ENCODE measurements at places on chromosomes 4 and X. TPM values are rescaled to one million over a fixed set of nuclear protein-coding genes. Genes with fewer than 3 reads are reported as not detected.
A peak's percentile ranks its signal among the peaks of the same experiment; 100 is the strongest.

GRCh38 chr4:88722276-88722780 lies 24.7 kb upstream of the NAP1L5 start:
- no peak for ATAC-seq
- H3K4me1 ChIP-seq: no peaks in the 10 kb centered on the region
- no peak overlapping the region for H3K4me3 ChIP-seq
- H3K27ac ChIP-seq: no peak overlapping the region
- H3K36me3 ChIP-seq: peaks cover 95% of the 10 kb centered on the region
- H3K27me3 ChIP-seq: no peaks in the 10 kb centered on the region

GRCh38 chr4:53113431-53114225 lies 251.5 kb downstream of the RASL11B start:
- peak; percentile 99 for ATAC-seq
- H3K4me1 ChIP-seq: no peaks in the 10 kb centered on the region
- H3K36me3 ChIP-seq: peaks cover 6% of the 10 kb centered on the region
- H3K27ac ChIP-seq: peak overlapping the region; percentile 67
- H3K4me3 ChIP-seq: peak overlapping the region; percentile 29

GRCh38 chr4:38982361-38983095 lies 49.7 kb downstream of the TMEM156 start:
- H3K4me1 ChIP-seq: peaks cover 52% of the 10 kb centered on the region
- H3K27me3 ChIP-seq: no peaks in the 10 kb centered on the region
- H3K27ac ChIP-seq: peak overlapping the region; percentile 83

- H3K4me1 ChIP-seq: no peaks in the 10 kb centered on the region
- ATAC-seq: no peak
- H3K27me3 ChIP-seq: no peaks in the 10 kb centered on the region
- no peak overlapping the region for H3K27ac ChIP-seq
- no peak overlapping the region for H3K4me3 ChIP-seq
These were observed 183.5 kb upstream of the GALNTL6 start for GRCh38 chr4:171629737-171630136.

Gene ETDB
- total RNA-seq: not detected

DNA sequence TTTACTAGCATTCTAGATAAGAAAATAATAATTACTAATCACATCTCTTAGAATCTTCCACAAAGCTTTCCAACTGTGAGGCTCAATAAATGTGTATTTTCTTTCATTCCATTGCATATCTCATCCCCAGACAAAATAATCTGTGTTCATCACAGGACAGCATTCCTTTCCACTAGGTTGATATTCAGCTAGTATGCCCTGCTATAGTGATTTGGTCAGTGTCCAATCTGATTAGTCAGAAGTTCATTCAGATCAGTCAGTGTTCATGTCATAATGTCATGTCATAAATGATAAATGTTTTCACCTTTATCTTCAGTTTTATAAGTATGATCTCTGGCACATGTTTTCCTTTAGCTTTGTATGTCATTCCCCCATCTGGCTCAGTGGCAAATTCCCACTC lies 611.4 kb downstream of the KCTD8 start:
- H3K36me3 ChIP-seq: no peaks in the 10 kb centered on the region
- H3K27ac ChIP-seq: no peak overlapping the region
- no peak for ATAC-seq
- no peaks in the 10 kb centered on the region for H3K27me3 ChIP-seq
- no peak overlapping the region for H3K4me3 ChIP-seq

Gene CXCL6
- not detected for total RNA-seq

GRCh38 chrX:57329008-57329407 lies 42.5 kb downstream of the FAAH2 start:
- no peaks in the 10 kb centered on the region for H3K27me3 ChIP-seq
- H3K4me3 ChIP-seq: no peak overlapping the region
- H3K27ac ChIP-seq: no peak overlapping the region
- no peaks in the 10 kb centered on the region for H3K4me1 ChIP-seq

Gene VCX2
- not detected for total RNA-seq

DNA sequence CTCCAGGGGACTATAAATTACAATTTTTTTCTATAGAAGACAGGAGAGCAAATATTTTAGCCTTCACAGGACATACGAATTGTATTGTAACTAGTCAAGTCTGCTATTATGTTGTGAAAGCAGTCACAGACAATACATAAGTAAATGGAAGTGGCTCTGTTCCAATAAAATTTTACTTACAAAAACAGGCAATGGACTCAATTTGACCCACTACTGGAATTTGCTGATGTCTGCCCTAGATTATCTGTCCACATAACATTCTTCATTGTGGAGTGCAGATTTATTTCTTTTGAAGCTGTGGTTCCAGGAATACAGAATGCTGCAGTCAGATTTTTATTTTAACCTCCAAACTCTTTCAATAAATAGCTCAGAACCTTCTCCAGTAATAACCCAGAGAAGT lies 330.3 kb downstream of the PPP4R3C start:
- no peaks in the 10 kb centered on the region for H3K27me3 ChIP-seq
- ATAC-seq: no peak
- no peaks in the 10 kb centered on the region for H3K4me1 ChIP-seq
- no peaks in the 10 kb centered on the region for H3K36me3 ChIP-seq
- no peak overlapping the region for H3K27ac ChIP-seq

Gene PLXNA3
- 67.8 TPM for total RNA-seq

DNA sequence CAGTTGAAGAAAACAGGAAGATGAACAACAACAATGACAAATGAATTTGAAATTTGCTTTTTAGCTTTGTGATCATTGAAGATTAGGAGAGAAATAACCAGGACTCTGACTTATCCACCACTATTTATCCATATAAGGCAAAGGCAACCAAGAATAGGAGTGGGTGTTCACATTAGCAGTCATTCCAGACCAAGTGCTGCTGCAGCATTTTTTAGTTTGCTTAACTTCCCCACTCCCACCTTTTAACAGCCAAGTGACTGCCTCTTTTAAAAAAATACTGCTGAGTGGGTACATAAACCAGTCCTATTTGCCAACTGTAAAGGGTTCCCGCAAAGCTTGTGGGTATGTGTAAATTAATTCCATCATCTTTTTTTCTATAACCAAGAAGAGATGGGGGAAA lies 230.9 kb downstream of the IQCM start:
- no peak for ATAC-seq
- no peaks in the 10 kb centered on the region for H3K36me3 ChIP-seq
- no peak overlapping the region for H3K27ac ChIP-seq
- no peaks in the 10 kb centered on the region for H3K27me3 ChIP-seq

DNA sequence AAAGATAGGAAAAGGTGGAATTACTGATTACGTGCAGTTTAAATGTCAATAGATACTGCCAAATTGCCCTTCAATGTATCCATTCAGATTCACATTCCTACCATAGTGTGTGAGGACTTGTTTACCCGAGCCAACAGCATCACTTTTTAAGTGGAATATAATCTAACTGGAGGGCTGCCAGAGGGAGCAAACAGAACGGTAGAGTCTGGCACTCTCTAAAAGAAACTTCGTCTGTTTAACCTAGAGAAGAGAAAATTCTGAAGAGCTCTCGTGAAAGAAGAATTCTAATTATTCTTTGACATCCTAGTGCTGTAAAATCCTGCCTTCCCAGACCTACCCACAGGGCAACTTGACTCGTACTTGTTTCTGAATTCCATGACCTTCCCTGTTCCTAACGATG lies 23.2 kb downstream of the SMIM43 start:
- H3K4me1 ChIP-seq: no peaks in the 10 kb centered on the region
- peaks cover 11% of the 10 kb centered on the region for H3K27me3 ChIP-seq
- no peak for ATAC-seq
- no peak overlapping the region for H3K4me3 ChIP-seq
- no peaks in the 10 kb centered on the region for H3K36me3 ChIP-seq

GRCh38 chrX:118521435-118521834 lies 25.8 kb downstream of the DOCK11 start:
- H3K4me1 ChIP-seq: peaks cover 35% of the 10 kb centered on the region
- peaks cover 10% of the 10 kb centered on the region for H3K36me3 ChIP-seq
- no peak for ATAC-seq
- no peaks in the 10 kb centered on the region for H3K27me3 ChIP-seq
- peak overlapping the region; percentile 86 for H3K4me3 ChIP-seq
- H3K27ac ChIP-seq: peak overlapping the region; percentile 77

- no peak for ATAC-seq
- no peaks in the 10 kb centered on the region for H3K36me3 ChIP-seq
- H3K27me3 ChIP-seq: no peaks in the 10 kb centered on the region
- H3K4me3 ChIP-seq: no peak overlapping the region
These were observed 1080.9 kb downstream of the FAT4 start for GRCh38 chr4:126395664-126396063.

- peaks cover 4% of the 10 kb centered on the region for H3K36me3 ChIP-seq
- H3K27me3 ChIP-seq: peaks cover 53% of the 10 kb centered on the region
- H3K4me3 ChIP-seq: no peak overlapping the region
- ATAC-seq: no peak
These were observed 172.1 kb downstream of the CBR4 start for GRCh38 chr4:168837922-168838321.

DNA sequence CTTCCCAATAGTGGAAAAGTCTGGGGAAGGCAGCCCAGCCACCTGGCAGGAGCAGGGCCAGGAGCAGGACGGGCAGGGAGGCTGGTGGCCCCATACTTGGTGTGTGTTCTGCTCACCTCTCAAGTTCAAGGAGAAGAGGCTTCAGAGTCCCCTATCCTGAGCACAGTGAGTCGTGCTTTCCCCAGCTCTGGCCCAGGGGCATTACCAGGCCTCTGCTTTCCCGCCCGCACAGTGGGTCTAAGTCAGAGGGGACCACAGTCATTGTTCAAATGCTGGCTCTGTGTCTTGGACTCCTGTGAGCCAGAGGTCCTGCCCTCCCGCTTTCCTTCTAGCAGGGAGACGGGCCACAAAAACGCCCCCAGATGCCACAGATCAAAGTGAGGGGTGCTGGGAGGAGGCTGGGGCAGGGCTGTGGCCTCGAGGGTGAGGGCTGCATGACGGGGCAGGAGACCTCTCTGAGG lies 27.6 kb downstream of the HTRA3 start:
- no peaks in the 10 kb centered on the region for H3K4me1 ChIP-seq
- peaks cover 12% of the 10 kb centered on the region for H3K27me3 ChIP-seq
- no peak overlapping the region for H3K27ac ChIP-seq

DNA sequence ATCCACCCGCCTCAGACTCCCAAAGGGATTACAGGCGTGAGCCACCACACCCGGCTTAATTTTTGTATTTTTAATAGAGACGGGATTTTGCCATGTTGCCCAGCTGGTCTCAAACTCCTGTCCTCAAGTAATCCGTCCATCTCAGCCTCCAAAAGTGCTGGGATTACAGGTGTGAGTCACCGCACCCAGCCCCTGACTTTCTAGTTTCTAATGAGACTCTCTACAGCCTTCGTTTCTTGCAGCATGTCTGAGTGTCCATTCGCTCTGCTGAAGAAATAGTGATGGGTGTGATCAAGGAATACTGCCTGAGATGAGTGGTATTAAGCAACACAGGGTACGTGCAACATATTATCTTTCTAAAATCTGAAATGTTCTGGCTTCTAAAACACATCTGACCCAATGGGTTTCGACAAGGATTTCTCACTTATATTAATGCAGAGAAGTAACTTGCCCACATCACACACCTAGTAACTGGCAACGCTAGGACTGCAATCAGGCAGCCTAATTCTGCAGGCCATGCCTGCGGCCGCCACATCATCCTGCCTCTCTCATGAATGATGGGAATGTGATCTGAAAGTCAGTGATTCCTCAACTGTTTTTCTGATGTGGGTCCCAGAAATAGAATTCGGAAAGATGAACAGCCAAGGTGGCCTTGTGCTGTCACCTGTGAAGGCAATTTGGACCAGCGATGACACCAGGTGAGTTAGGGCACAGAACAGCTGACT lies 74.3 kb downstream of the RBM47 start:
- H3K4me1 ChIP-seq: peaks cover 14% of the 10 kb centered on the region
- ATAC-seq: no peak
- H3K36me3 ChIP-seq: no peaks in the 10 kb centered on the region

GRCh38 chr4:186946682-186947294 lies 223.1 kb upstream of the FAT1 start:
- no peaks in the 10 kb centered on the region for H3K4me1 ChIP-seq
- H3K27me3 ChIP-seq: no peaks in the 10 kb centered on the region
- no peak for ATAC-seq
- H3K36me3 ChIP-seq: no peaks in the 10 kb centered on the region
- H3K4me3 ChIP-seq: no peak overlapping the region
- H3K27ac ChIP-seq: no peak overlapping the region

Gene ATP1B4
- total RNA-seq: not detected

GRCh38 chr4:133154725-133155124 lies 5.6 kb downstream of the PCDH10 start:
- H3K27me3 ChIP-seq: peaks cover 19% of the 10 kb centered on the region
- no peak overlapping the region for H3K4me3 ChIP-seq
- H3K4me1 ChIP-seq: peaks cover 5% of the 10 kb centered on the region
- H3K36me3 ChIP-seq: peaks cover 8% of the 10 kb centered on the region

DNA sequence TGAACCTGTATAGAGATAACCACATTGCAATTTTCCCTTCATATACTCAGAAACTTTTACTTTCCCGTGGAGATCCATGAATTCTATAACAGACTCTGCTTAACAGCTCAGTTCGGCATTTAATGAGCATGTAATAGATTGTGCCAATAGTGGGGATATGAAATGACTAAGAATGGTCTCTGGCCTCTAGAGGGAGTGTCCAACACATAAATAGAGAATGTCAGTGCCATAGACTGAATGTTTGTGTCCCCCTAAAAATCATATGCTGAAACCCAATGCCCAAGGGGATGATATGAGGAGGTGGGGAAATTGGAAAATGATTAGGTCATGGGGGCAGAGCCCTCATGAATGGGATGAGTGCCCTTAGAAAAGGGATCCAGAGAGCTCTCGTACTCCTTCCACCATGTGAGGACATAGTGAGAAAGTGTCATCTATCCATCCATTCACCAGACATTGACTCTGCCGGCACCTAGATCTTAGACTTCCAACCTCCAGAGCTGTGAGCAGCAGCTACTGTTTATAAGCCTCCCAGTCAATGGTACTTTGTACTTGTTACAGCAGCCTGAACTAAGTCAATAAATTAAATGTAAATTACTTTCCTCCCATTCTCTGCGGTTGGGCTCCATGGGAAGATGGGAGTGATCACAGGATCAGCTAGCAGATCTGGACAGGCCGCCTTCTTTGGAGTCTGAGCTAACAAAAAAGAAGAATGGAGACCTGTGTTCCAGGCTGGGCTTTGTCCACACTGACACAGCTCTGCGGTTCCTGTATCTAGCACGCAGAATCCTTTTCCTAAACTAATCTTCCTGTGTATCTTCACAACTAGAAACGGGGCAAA lies 28.1 kb upstream of the HPSE start:
- H3K4me3 ChIP-seq: no peak overlapping the region
- no peak for ATAC-seq
- H3K4me1 ChIP-seq: no peaks in the 10 kb centered on the region
- H3K27me3 ChIP-seq: peaks cover 9% of the 10 kb centered on the region
- no peak overlapping the region for H3K27ac ChIP-seq

All from activated T-helper 17 cell treated with anti-CD3 and anti-CD28 coated beads, Interleukin-2, amount 50 U/mL, for 72 hours (primary cell).